ENCODE measurements at places on chromosomes 2 and 18. TPM values are rescaled to one million over a fixed set of nuclear protein-coding genes. Genes with fewer than 3 reads are reported as not detected.

The HOXD11 gene
- total RNA-seq, result not detected

The SERPINB5 gene
- not detected for total RNA-seq

- peak; percentile 39 for DNase-seq
- no peak overlapping the region for H3K27ac ChIP-seq
- no peaks in the 10 kb centered on the region for H3K27me3 ChIP-seq
- no peak overlapping the region for H3K4me3 ChIP-seq
These were observed 181.7 kb upstream of the SIX3 start for GRCh38 chr2:44759823-44760222.

DNA sequence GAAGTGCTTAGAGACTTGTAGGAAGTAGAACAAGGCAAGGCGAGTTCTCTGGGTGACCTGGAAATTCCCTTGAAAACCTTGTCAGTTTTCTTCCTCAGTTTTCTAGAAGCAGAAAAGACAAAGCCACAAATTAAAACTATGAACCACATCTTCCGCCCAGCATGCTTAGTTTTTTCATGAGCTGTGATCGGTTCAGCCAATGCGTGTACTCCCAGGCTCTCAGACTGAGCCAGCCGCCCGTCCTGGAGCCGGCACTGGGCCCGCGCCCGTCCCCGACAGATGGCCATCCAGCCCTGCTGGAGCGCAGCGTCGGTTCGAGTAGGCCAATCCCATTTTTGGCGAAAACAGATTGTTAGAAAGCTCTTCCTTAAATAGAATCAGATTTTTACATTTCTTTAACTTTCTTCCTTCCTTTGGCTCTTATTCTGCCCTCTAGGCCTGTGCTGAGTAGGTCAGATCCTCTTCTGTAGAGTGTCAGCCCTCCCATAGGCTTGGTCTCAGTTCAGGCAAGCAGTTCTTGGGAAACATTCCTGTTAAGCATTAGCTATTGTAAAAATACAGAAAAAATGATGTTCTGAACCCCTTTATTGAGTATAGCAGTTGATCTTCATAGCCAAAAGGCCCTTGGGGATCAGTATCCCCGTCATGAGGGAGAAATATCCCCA, 112.5 kb downstream of the NCK2 start:
- no peaks in the 10 kb centered on the region for H3K36me3 ChIP-seq
- H3K27me3 ChIP-seq, result no peaks in the 10 kb centered on the region
- no peak overlapping the region for H3K27ac ChIP-seq
- H3K4me3 ChIP-seq, result no peak overlapping the region
- DNase-seq, result no peak

DNA sequence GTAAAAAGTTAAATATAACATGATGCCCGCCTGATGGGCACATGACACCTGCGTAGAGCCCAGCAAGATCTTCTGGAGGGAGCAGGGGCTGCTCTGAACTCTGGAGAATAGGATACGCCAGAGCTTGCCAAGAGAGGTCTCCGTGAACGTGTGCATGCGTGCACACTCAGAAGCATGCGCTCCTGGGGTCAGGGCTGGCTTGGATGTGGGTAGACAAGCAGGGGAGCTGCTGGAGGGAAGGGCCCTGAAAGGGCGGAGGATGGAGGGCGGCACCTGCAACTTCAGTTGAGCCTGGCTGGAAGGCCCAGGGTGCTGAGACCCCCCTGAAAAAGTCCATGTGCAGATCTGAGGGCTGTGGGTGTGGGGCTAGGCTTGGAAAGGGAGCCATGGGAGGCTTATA, 828.4 kb upstream of the SALL3 start:
- no peaks in the 10 kb centered on the region for H3K4me1 ChIP-seq
- H3K27me3 ChIP-seq, result no peaks in the 10 kb centered on the region
- DNase-seq, result peak; percentile 87
- H3K36me3 ChIP-seq, result no peaks in the 10 kb centered on the region
- no peak overlapping the region for H3K27ac ChIP-seq
- no peak overlapping the region for H3K4me3 ChIP-seq

DNA sequence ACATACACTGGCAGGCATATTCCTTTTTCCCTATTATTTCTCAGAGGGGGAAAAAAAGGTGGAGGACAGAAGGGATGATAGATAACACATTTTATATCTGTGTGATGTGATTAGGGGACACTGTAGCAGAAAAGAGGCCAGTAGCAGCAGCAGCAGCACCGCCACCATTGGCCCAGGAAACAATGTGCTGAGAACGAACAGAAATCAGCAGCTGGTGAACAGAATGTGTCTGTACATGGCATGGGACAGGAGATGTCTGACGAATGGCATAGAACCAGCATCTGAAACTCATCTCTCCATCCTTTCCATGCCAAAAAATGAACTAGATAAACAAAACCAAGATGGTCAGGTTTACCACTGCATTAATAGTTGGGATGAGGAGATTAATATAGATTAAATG, 936.1 kb upstream of the ACVR2A start:
- H3K4me3 ChIP-seq, result no peak overlapping the region
- no peaks in the 10 kb centered on the region for H3K27me3 ChIP-seq
- H3K4me1 ChIP-seq, result no peaks in the 10 kb centered on the region
- H3K36me3 ChIP-seq, result no peaks in the 10 kb centered on the region
- H3K27ac ChIP-seq, result no peak overlapping the region
- no peak for DNase-seq

Measured in esophagus muscularis mucosa (tissue), 4 donors.